ENCODE measurements at places on chromosomes 7 and 10.

GRCh38 chr7:108073305-108074070, 56.7 kb downstream of the LAMB4 start:
- no peak for DNase-seq

- DNase-seq = no peak
Observed at GRCh38 chr7:89002981-89003956, 207.7 kb upstream of the TEX47 start.

GRCh38 chr7:36863901-36864701, 139.8 kb upstream of the AOAH start:
- no peak for DNase-seq

- no peak for DNase-seq
Observed at GRCh38 chr10:33341637-33342036, 7.2 kb upstream of the NRP1 start.

DNA sequence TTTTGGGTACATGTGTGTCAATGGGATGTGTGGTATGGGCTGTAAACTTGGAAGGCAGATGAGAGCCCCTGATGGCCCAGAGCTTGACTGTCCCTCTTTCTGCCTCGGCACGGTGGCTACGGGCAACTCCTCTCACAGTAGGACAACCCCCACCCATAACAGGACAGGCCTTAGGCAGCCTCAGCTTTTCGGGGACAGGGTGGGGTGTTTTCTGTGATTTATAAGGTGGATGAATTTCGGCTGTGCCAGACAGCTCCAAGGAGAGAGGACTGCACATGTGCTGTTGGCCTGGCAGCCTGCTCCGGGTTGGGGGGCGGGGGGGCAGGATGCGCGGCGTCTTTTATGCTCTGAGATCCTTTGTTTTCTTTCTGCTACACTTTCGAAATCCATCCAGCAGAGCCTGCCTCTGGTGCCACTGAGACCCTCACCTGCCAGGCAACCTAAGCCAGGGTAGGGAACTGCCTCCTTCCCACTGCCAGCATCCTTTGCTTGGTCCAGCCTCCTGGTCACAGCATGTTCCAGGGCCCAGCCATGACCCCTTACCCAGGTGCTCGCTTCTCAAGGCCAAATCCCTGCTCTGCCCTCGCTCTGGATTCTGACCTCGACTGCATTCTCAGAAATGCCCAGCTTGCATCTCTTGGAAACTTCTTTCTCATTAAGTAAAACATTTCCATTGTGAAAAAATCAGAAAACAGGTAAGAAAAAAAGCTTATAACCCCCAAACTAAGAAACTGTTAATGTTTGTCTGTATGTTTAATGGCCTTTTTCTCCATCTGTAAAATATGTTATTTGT, 15.4 kb upstream of the BTBD16 start:
- DNase-seq = no peak

- no peak for DNase-seq
Observed at GRCh38 chr7:106278695-106279094, 6.1 kb downstream of the NAMPT start.

- no peak for DNase-seq
Observed at GRCh38 chr10:14513123-14513522, 182.4 kb upstream of the FRMD4A start.

DNA sequence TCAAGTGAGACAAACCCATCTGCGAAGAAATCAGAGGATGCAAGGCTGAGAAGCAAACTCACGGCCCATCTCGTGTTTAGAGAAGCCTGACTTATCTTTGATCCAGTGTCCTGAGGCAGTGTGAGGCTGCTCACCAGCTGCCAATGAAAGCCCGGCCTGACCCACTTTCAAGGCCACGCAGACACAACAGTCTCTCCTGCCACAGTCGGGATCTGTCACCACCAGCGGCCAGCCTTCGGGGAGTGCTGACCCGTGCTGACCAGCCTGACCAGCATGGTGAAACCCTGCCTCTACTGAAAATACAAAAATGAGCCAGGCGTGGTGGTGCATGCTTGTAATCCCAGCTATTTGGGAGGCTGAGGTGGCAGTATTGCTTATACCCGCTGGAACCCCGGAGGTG, 7.4 kb upstream of the DNAJB6 start:
- no peak for DNase-seq

GRCh38 chr10:80539421-80540031, 1.8 kb downstream of the SH2D4B start:
- no peak for DNase-seq

- DNase-seq = no peak
Observed at GRCh38 chr10:127996586-127996985, 89.7 kb downstream of the PTPRE start.

DNA sequence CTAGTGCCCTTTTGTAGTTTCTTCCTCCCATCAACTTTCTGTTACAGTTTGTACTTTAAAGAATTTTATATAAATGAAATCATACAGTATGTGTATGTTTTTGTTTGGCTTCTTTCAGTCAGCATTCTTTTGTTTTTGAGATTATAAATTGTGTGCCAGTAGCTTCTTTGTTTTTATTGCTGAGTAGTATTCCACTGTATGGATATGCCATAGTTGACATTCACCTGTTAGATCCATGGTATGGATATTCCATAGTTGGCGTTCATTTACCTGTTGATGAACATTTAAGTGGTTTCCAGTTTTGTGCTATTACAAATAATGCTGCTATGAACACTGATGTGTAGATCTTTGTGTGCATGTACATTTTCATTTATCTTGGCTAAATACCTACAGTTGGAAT, 70.8 kb upstream of the SYPL1 start:
- no peak for DNase-seq

DNA sequence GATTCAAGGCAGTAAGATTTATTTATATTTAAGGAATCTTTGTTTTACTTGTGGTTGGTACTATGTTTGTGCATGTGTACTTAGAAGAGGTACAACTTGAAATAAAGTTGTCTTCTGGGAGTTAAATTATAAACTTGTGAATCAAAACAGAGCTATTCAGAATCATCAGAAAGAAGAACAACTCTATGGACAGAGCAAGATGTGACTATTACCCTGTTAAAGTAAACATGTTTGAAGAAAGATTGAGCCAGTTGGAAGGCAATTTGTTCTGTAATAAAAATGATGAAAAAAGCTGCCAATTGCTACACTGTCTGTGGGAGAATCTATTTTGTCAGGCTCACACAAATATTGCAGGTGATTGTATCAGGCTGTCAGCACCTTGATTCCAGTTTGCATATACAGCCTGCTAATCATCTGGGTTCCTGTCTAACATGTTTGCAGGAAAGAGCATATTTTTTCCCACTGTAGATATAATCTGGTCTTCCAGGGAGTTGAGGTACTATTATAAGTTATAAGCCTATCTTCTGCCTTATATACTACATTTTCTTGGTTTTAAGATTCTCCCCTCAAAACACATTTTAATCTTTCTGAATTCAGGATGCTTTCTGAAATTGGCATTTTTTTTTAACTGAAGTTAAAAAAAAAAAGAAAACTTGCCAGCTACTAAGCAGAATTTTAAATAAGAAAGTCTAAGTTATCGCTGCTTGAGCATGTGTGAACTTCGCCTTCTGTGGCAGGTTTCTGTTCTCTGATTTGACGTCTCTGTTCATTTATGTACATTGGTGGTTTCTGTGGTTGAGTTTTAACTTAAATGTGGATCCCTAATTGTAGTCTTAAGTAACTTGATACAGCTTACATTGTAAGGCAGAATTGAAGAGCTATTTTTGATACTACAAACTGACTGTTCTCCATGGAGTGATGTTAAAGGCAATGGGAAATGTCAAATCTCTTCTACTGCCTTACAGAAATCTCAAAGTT, 46.0 kb downstream of the ZNRF2 start:
- DNase-seq = peak; percentile 26

GRCh38 chr7:129006636-129007414, 48.1 kb downstream of the TNPO3 start:
- DNase-seq = no peak

- no peak for DNase-seq
Observed at GRCh38 chr10:5404208-5405041, at the start of gene TUBAL3. Gene TUBAL3, minus strand, starts transcription at chr10:5404828. Its CDS starts 36 bp downstream, at chr10:5404792.

DNA sequence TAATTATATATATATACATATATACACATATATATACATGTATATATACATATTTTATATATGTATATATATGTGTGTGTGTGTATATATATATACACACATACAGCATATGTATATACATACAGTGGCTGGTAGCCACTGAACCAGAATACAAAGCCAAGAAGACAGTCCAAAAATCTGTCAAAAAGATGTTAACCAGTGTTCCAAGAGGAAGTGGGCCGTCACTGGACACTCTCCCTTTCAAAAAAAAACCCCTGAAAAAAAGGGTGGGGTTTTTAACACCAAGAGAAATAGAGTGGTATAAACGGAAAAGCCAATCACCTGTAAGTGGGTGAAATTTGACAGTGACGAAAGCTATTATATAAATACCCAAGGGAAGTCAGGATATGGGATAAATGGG, 31.1 kb upstream of the C1GALT1 start:
- no peak for DNase-seq

DNA sequence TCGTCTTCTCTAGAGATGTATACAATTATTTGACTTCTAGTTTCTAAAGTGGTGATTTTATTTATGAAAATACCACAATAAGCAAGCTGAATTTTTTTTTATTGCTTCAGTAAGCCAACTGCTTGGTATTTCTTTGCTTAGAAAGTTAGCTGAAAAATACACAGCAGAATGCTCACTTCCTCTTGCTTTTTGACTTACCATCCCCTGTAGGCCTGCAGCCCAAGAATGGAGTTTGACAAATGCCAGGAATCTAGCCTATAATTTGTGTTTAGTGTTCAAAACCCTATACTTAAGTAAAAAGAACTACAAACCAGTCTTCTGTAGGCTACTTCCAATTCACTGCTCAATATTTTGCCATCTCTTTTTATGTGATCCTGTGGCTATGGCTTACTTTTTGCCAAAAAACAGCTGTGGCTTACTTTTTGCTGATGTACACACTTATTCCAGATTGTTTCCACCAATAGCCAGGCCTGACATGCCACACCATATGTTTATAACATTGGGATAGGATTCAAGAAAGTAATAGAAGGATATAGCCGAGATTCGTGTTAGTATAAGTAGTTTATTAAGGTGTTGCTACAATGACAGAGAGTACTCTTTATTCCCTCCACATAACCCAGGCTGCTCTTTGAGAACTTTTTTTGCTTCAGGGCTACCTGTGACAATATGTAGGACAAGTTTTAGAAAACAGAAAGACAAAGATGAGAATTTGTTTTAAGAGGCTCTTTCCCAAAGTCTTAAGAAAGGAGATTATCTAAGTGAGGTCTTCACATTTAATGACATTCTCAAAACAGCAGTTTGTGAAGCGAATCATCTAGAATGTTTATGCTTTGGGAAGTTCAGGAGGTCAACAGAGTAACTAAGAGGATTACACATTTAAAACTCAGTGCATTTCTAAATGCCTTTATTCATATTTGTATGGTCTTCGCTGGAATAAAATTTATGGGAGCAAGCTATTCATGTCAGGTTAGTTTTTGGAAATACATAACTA, 263.9 kb upstream of the FZD1 start:
- no peak for DNase-seq

DNA sequence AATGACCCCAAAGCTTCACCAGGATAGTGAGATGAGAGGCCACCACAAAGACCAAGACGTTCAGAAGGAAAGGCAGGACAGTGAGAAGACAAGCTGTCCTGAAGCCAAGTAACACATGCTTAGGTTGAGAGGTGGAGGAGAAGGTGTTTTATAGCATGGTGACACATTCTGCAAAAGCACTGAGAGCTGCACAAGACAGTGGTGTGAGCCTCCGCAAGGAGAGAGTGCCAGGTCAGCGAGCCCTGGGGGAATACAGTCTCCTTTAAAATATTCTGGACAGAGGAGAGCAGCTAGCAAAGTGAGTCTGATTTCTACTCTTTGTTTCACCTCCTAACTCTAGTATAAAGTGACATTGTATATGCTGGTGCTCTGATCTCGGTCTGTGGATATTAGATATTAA, 68.0 kb upstream of the VKORC1L1 start:
- DNase-seq = no peak

- no peak for DNase-seq
Observed at GRCh38 chr7:156091519-156092080, 279.3 kb upstream of the SHH start.

DNA sequence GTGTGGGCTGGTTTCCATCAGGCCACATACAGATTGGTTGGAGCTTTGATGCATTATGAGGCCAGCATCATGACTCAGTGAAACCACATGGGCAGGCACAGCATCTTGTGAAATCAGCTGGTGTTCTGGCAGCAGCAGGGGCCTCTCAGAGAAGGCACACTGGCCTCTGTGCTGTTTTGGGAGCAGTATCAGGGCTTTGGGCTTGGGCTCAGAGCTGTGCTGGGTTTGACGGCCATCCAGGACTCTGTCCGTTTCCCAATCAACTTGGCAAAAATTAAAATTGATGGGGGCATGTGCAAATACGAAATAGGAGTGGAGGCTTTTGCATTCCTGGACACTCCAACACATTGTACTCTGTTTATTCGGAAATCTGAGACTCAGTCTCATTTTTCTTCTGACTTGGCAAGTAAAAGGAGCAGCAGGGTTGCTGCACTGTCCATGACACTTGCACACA, 190.9 kb downstream of the BMPER start:
- no peak for DNase-seq

DNA sequence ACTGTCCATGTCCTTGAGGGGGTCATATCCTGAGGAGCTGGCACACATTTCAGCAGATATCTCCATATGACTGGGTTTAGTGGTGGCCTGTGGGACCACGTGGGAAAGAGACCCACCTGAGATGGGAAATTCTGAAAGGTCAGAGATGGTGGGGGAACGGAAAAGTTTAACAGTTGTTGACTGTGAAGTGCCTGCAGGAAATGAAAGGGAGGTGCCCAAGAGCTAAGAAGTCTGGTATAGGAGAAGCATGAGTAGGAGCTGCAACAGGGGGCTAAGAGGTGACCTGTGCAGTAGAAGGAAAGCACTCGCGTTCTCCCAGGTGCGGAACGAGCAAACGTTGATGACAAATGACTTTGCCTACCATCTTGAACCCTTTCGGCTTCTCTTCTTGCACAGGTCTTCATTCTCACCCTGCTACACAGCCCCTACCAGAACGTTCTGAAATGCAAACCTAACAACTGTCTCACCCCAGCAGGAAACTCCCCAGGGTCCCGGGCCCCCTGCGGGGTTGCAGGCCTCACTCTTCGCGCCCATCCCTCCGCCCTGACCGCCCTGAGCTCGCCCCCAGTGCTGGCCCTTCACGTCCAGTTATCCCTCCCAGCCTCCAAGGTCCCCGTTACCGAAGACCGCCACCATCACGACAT, 9.8 kb upstream of the FXYD4 start:
- DNase-seq = peak; percentile 34

DNA sequence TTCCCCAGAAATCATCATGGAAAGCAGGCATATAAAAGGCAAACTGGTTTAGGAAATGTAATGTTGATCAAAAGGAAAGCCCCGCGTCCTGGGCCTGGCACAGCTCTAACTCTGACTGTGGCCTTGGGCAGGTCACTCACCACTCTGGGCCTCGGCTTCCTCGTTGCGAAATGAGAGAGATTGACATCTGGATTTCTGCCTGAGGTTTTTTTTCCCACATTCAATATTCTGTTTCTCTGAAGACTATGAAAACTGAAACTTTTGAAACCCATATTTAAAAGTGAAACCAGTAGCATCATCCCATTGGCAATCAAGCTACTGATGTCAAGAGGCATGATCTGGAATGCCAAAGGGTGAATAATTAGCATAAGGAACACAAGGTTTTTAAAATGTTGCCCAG, 369.7 kb upstream of the NPVF start:
- DNase-seq = no peak

- no peak for DNase-seq
Observed at GRCh38 chr10:70222340-70222794, 10.9 kb downstream of the PPA1 start.
